ENCODE measurements at places on chromosomes 5 and 9. TPM values are rescaled to one million over a fixed set of nuclear protein-coding genes. Genes with fewer than 3 reads are reported as not detected.

EPB41L4B gene
- total RNA-seq: not detected

LCN9 gene
- not detected for total RNA-seq

EDIL3 gene
- not detected for total RNA-seq

GEMIN5 gene
- 6.8 TPM for total RNA-seq

FAM221B gene
- total RNA-seq: not detected

- no peak for DNase-seq
Measured at GRCh38 chr9:89518466-89519365, 20.8 kb upstream of the SEMA4D start.

DNA sequence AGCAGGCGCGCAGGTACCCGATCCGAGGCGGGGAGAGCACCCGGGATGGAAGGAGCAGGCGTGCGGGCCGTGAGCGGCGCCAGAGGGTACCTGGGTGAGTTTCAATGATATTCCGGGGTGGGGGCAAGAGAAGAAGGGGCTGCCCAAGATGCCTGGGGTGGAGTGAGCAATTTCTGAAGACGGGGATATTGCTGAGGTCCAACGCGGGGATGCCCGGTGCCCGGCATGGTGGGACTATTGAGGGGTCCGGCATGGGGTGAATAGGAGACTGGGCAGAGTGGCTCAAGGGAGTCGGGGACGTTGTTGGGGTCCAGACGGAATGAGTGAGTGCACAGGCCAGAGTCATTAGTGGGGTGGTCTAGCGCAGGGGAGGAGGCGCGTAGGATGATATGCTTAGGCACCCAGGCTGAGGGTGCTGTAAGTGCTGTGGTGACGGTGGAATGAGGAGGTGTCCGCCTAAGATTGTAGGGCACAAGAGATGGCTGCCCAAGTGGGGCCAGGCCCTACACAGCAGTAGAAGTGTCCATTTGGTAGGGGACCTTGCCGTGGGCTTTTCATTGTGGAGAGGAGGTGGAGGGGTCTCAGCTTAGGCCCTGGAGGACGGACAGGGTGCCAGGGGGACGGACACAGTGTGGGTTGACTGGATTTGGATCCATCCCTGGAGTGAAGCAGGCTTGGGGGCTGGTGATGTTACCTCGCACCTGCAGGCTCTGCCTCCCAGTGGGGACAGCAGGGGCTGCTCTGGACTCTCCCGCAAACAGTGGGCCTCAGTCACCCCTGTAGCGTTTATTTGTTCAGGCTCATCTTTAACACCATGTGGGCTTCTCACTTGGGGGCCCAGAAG, 719 bp downstream of the MIGA2 start:
- no peak for DNase-seq

DNA sequence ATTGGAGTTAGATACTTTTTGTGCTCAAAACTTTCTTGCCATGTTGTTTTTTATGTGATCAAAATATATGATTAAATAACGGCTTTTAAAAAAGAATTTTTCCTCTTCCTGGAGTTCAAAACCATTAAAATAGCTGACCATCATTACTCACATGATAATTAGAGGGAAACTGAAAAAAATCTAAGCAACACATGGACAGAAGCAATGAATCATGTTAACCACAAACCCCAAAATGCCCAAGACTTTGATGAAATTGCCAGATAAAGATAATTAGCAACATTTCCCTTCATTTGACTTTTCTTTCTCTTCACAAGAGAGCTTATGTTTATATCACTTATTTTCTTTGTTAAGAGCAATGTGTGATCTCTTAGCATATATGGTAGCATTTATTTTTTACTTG, 1294.2 kb downstream of the EFNA5 start:
- no peak for DNase-seq

DNA sequence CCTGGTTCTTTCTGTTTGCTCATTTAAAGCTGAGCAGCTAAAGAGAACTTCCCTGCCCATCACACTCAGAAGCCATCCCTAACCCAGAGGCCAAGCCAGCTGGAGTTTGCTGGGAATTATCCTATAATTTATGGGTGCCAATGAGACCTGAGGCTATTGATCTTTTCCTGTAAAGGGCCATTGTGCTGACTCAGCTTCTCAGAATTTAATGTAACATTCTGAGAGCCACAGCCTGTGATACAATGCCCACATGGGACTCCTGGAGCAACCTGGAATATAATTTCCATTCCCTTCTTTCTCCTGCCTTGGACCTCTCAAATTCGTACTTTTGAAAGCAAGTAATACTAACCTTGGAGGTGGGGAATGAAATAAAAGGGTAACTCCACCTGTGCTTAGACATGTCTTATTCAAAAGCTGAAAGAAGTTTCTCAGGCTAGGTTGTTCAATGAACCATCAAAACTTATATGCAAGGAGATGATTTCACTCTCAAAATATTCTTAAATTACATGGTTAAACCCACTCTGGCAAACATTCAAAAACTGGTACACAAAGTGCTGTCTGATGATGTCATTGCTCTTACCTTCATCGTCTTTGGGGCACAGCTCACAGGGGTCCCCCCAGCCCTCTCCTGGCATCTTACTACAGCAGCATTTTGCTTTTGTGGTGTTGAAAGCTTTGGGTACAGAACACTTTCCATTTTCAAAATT, 206.7 kb downstream of the SLC12A2 start:
- no peak for DNase-seq

DNA sequence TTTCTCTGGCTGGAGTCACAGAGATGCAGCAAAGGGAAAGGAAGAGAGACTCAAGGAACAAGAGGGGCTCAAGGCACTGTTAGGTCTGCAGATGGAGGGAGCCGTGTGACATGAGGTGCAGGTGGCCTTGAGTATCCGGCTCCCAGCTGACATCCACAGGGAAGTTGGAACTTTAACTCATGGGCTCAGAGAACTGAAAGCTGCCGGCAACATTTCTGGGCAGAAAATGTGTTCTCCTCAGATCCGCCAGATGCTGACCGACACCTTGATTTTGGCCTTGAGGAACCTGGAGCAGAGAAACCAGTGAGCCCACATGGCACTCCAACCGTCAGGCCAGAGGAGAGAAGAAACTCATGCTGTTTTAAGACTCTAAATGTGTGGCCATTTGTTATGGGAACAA, 258.1 kb upstream of the IRX2 start:
- no peak for DNase-seq

DNA sequence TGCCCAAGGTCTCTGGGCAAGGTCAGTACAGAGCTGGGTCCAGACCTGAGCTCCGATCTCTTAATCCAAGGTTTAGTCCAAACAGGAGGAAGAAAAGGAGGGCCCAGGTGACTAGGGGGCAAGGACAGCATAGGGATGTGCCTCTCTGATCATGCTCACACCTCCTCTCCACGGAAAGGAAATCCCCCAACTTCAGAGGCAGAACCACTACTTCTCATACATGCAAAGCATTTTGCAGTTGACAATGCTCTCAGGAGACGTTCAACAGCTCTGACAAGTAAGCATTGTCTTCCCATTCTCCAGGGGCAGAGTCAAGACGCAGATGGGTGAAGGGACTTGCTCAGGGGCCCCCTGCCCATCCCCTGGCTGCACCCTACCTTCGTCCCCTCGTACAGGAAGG, 8.7 kb upstream of the CORO2A start:
- no peak for DNase-seq

DNA sequence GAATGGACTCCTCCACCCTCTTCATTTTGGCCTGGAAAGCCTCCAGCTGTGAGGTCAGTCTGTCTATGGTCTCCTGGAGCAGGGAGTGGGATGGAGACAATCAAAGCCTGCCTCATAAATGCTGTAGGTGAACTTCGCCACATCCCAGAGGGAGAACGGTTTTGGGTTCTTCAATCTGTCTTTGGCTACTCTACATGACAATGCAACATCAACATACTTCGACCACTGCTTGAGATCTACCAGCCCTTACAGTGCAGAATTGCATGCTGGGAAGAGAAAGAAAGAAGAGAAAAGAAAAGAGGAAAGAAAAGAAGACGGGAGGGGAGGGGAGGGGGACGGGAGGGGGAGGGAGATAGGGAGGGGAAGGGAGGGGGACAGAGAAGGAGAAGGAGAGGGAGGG, 28.5 kb upstream of the ANXA6 start:
- DNase-seq: no peak

DNA sequence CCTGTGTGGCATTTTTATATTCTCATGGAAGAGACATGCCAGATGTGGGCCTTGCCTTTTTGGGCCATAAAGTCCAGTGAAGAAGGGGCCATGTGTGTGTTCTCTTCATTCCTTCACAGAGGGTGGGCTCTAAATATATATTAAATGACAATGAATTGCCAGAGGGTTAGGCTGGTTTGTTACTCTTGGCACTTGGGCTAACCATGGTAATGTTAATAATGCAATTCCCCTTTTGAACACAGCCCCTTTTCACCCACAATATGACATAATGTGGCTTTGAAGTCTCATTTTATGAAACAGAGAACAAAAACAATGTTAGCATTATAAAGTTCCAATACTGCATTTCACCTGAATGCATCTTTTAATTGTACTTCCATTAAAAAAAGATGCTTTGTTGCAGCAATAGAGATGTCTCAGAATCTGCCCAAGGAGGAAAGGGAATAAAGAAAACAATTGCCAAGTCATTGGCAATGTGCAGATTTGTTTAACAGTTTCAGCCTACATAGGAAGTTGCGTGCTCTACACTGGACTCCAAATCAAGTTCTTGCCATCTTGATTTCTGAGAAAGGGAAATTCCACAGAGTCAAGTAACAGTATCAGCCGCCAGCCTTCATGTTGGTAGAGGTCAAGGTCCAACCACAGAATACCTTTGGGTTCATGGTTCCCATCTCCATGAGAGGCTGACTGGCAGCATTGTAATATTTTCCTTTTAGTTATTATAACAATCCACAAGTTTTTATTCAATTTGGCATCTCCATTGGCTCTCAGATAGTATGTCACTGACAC, 141.9 kb downstream of the SLC12A2 start:
- no peak for DNase-seq

- DNase-seq: no peak
Measured at GRCh38 chr5:28516722-28517121, 1478.3 kb upstream of the CDH9 start.

DNA sequence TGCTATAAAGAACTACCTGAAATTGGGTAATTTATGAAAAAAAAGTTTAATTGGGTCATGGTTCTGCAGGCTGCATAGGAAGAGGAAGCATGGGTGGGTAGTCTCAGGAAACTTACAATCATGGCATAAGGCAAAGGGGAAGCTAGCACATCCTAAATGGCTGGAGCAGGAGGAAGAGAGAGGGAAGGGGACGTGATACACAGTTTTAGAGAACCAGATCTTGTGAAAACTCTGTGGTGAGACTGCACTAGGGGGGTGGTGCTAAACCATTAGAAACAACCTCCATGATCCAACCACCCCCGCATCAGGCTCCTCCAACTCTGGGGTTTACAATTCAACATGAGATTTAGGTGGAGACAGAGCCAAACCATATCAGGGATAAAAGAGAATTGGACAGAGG, 624.2 kb downstream of the PRR16 start:
- DNase-seq: no peak

DNA sequence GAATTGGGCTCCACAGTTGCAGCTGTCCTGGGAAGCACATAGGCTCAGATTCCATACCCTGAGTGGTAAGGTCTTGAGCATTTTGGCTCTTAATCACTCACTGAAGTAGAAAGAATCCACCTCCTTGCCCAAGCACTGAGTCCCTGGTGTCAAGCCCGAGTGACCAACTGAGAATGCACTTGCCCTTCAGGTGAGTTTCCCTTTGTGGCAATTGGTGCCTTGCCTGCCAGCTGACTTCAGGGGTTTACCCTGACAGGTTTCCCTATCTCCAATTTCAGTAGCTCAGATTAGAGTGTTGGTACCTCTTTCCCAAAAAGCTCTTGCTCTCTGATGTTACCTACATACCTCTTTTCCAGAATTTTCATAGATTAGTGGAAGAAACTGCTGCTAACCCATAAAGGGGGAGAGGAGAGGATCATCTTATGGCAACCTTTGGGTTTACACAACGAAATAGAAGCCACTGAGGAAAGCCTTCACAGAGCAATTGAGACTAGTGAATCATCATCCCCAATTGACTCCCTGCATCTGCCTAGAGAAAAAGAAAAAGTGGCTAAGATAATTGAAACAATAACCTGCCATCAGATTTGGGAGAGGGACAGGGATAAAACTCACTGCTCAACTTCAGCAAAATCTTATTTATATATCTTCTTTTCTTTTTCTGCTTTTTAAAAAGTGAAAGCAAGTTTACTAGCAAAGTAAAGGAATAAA, 48.6 kb downstream of the CCL28 start:
- DNase-seq: no peak

- no peak for DNase-seq
Measured at GRCh38 chr9:4137234-4137633, 162.6 kb downstream of the GLIS3 start.

DNA sequence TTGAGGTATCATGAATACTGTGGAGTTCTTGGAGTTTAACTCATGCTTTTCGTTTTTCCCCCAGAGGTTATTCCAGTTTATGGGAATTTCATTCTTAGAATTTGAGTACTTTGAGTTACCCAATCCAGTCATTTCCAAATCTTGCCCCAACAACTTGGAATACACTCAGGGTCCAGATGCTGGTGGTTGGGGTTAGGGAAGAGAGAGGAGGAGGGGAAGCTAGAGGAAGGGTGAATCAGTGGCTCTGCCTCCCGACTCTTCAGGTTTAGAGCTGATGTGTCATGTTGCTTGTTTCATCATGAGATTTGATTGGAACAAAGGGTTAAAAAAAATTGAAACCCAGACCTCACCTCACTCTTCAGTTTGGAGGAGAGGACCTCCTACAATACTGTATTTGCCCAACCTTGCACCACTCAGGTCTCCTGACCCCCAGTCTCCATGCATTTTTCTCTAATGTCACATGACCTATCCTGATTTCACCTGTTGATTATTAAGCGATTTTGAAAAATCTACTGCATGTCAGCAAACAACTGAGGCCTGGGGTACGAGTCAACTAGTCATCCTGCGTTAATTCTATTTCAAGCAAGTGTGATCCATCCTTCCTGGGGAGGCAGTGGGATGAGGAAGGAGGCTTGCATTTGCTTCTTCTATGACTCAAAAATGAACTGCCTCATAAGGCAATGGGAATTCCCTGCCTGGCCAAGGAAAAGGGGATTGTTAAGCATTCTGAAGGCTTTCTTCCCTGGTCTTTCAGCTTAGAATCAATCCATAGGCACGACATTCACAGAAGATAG, 6.2 kb upstream of the SLC1A3 start:
- DNase-seq: no peak

DNA sequence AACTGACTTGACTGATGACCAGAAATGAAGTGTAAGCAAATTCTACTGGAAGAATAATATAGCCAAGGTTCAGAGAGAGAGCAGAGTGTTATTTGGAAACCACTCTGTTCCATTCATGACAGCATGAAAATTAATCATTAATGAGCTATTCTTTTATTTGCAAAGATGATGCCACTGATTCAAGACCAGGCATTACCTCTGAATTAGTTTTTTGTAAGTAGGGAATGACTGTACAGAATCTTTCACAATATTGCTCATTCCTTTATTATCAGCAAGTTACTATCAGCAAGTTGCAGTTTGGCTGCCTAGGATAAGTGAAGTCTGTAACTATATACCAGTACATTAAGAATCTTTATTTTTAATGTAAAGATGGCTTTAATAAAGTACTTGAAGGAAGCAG, 75.1 kb upstream of the RGMB start:
- DNase-seq: no peak

GRCh38 chr5:97365918-97366317, 182.9 kb upstream of the RIOK2 start:
- DNase-seq: no peak

- DNase-seq: no peak
Measured at GRCh38 chr9:128406848-128407391, 13.7 kb upstream of the CERCAM start.
